ENCODE measurements at places on chromosomes 11 and 22.
A peak's percentile ranks its signal among the peaks of the same experiment; 100 is the strongest.

DNA sequence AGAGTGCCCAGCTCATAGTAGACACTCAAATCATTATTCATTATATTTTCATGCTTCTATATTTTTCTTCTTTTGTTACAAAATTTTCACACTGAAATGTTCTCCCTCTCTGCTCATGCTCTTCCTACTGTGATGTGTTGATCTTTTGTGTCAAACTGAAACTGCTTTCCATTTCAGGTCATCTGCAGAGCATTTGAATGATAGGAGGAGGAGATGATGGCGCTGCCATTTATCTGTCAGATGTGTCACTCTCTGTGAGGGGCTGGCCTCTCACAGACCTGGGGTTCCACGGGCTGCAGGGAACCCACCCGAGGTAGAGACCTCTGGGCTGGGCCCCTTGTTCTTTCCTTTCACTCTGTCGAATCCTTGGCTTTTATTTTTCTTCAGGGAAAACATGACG lies 41.1 kb downstream of the OR10A6 start:
- no peak for DNase-seq

DNA sequence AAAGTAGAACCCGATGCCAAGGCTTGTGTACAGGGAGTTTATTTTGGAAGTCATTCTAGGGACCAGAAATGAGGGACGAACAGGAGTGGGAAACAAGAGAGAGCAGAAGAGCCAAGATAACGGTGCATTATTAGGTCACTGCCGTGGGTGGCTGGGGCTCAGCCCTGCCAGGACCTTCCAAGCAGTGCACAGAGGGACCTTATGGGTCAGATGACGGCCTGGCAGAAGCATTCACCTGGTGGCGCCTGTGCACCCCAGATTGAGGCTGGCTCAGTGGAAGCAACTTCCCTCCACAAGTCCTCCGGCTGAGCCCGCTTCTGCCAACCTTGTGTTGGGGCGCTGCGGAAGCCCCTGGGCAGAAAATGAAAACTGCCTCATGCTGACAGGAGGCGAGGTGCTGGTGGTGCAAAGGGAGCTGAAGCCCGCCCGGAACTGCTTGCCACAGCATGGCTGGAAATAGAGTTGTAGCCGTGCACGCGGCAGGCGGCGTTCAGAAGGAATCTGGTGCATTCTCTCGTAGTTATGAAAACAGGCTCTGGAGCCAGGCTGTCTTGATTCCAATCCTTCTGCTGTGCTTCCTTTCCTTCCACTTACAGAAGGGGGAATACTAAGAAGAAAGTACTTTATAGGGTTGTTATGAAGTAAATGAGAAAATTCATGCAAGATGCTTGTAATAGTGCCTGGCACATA lies 22.2 kb upstream of the TP53I11 start:
- no peak for DNase-seq

GRCh38 chr11:70470127-70470526 lies 71.8 kb downstream of the CTTN start:
- no peak for DNase-seq

DNA sequence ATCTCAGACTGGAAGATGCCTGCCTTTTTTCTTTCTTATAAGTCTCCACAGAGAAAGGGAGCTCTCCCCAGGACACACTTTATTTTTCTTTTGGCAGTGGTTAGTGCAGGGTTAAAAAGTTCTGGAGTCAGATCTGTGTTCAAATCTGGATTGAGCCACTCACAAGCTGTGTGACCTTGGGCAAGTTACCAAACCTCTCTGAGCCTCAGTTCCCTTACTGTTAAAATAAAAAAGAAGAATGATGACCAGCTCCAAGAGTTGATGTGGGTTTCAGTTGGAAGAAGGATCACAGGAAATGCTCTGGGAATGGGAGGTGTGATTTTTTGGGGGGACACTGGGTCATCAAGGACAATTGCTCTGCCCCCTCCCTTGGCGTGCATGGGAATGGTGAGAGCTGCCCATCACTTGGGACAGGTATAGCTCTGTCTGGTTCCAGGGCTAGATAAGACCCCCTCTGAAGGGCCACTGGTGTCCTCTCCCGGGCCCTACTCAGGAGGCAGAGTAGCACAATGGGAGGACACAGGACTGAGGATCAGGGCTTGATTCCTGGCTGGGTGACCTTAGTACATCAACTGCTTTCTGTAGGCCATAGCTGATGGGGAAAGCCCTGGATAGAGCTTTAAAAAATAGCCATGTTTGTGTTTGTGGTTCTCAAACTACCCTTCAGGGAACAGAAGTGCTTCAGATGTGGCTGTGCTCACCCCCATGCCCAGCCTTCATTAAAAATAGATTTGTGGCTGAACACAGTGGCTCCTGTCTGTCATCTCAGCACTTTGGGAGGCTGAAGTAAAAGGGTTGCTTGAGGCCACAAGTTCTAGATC lies 228.3 kb downstream of the MIAT start:
- no peak for DNase-seq

DNA sequence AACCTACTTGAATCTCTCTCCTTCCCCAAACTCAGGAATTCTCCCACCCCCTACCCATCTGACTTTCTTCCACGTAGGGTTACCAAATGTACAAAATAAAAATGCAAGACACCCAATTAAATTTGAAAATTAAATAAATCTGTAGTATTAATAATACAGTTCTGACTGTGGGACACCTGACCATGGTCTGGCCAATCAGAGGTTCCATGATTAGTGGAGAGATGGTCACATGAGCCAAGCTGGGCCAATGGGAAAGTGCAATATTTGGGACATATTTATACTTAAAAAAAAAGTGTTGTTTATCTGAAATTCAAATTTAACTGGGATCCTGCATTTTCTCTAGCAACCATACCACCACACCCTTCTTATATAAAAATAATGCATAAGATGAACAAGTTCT lies 29.8 kb upstream of the ASPHD2 start:
- no peak for DNase-seq

DNA sequence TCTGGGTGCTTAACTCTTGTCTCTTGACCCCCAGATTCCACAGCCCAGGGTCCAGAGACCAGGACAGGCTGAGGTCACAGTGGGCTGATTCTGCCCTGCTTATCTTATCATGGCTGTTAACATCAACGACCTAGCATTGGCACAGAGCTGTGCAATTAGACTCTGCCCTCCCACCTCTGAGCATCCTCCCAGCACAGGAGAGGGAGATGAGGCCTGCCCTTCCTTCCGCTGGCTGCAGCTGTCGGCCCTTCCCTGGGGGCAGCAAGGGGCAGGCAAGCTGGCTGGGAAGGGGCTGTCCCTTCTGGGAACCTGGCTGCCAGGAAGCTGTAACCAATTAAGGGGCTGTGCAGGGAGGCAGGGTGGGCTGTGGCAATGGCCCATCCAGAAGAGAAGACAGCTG lies 22.5 kb downstream of the LRRC10B start:
- DNase-seq: no peak

DNA sequence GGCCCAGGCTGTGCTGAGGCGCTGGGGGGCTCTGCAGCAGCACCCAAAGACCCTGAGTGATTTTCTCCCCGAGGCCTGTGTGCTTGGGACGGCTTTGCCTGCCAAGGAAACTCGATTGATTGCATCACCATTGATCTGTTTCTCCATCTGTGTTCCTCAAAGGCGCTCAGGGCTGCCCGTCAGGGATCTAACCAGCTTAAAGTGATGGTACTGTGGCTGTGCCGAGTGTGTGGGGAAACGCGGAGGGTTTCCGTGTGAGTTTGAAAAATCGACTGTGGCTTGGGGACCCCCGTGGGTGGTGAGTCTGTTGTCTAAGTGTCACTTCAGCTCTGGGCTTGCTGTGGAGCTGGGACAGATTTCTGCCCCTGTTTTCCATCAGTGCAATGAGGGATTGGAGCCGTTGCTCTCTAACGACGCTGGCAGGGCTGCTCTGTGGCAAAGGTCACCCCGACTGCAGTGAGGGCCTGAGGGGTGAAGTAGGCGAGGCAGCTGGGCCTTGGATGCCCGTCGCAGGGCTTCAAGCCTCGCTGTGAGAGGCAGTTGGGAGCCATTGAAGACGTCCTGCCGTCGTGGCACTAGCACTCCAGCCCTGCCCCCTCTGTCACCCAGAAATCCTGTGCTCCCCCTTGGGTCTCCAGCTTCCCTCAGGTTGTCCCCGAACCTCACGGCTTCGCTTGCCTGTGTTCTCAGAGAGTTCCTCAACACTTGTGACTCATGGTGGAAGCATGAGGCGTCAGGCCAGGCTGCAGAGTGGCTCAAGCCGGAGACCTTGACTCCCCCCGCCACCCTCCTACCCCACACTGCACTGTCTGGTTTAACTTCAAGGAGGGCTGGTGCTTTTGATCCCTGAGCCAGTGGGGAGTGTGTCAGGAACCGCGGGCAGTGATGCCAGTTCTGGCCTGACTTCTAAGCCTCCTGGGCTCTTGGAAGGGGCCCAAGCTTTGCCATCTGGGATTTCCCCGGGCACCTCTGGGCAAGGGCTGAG lies 21.8 kb downstream of the CACNA1I start:
- peak; percentile 67 for DNase-seq

GRCh38 chr22:43467216-43467940 lies 55.6 kb downstream of the MPPED1 start:
- DNase-seq: no peak

DNA sequence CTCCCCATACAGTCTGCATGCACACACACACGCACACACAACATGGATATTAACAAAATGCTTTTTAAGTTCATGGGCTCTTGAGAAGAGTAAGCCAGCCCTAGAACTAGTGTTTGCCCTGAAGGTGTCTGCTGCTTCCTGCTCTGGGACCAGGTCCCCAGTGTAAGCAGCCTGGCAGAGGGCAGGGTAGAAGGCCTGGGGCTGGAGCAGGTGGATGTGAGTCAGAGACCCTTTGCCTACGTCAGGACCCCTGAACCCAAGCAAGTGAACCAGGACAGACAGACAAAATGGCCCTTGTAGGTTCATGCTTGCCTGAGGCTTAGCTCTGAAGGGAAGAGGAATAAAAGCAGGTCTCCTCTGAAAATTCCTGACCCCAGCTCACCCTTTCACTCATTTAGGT lies 357.9 kb downstream of the TBC1D22A start:
- DNase-seq: no peak

GRCh38 chr11:45896422-45896984 lies 10.6 kb downstream of the FREY1 start:
- no peak for DNase-seq

GRCh38 chr11:67516806-67517205 lies 6.4 kb downstream of the CABP2 start:
- DNase-seq: no peak

DNA sequence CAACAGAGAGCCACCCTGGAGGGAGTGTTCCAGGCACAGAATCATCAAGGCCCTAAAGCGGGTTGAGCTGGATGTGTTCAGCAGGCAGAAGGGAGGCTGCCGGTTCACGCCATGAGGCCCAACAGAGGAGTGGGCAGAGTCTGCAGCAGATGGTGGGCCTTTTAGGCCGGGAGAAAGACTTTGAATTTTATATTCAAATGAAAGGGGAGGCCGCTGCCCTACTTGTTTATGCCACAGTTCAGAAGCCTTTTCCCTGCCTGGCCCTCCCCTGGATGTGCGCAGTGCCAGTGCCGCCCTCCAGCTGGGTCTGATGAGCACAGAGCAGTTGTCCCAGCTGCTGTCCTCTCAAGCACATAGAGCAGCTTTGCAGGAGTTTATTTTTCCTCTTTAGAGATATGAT lies 46.9 kb upstream of the TTC12 start:
- no peak for DNase-seq

GRCh38 chr22:23260645-23261581 lies 80.6 kb downstream of the BCR start:
- DNase-seq: no peak

DNA sequence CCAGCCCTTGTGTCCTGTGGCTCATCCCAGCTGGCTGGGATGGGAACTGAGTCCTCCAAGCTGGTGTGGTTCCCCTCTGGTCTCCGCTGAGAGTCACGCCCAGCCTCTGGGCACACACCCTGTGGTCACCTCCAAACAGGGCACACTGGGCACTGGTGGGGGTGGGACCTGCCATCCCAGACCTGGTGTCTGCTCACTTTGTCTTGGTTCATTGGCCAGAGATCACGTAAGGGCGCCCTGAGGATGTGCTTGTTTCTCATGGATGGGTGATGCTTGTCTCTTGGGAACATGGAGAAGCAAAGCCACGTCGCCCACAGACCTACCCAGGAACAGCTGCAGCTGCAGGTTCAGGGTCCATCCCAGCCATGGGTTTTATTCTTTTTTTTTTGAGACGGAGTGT lies 43.1 kb downstream of the LRP5 start:
- no peak for DNase-seq

DNA sequence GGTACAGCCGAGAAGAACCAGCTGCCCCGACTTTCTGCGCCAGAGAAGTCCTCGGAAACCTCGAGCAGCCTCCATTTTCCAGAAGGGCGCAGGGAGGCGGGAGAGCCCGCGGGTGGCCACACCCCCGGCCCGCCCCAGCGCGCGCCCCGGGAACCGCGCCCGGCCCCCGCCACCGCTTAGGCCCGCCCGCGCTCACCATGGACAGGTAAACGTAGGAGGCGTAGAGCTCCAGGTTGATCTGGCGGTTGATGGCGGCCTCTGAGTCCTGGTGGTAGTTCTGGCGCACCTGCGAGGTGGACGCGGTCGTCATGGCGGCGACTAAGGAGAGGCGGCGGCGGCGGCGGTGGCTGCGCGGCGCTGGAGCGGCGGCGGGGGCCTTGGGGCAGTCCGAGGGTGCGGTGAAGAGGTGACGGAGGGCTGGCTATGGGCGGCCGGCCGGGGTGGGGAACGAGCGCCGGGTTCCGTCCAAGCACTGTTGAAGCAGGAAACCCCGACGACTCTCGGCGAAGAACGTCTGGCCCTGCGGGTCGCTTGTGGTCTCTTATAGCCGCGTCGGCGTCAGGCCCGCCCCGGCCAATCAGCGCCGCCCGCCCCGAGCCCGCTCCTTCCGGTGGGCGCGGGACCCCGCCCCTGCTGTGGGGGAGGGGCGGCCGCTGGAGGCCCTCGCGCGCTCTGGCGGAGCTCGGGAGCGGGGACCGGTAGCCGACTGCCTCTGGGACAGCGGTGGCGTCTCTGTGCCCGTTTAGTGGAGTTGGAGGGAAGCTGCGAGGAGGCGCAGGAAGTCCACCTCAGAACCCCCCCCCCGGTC lies at the start of gene FTH1:
Gene FTH1 (minus strand): TSS at position 519 of the 808 bp plus-strand sequence. CDS start 209 bp downstream, at position 310.
- DNase-seq: peak; percentile 94

DNA sequence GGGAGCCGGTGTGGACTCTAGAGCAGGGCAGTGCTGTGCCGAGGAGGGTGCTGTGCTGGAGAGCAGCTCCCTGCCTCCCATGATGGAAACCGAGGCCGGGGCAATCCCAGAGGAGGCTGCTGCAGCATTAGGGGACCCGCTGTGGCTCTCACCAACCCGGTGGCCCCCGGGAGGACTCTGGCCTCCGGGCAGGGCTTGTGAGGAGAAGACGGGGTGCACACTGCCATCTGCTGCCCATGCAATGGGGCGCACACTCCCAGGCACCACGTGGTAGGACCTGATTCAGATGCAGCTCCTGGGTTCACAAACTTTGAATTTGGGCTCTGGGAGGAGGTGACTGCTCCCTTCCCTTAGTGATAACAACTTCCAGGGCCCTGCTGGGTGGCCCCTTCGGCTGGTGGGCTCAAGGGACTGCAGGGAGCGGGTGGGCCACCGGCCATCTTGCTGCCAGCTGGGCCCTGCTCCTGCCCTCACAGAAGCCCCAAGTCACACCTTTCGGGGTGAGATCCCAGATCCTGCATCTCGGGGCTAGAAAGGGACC lies 93.8 kb upstream of the FGF3 start:
- DNase-seq: peak; percentile 44

GRCh38 chr11:24233041-24233440 lies 263.8 kb upstream of the LUZP2 start:
- no peak for DNase-seq
